ENCODE measurements at places on chromosomes 3 and 15.

GRCh38 chr3:55476515-55476914 lies 10.6 kb downstream of the WNT5A start:
- no peak for DNase-seq

DNA sequence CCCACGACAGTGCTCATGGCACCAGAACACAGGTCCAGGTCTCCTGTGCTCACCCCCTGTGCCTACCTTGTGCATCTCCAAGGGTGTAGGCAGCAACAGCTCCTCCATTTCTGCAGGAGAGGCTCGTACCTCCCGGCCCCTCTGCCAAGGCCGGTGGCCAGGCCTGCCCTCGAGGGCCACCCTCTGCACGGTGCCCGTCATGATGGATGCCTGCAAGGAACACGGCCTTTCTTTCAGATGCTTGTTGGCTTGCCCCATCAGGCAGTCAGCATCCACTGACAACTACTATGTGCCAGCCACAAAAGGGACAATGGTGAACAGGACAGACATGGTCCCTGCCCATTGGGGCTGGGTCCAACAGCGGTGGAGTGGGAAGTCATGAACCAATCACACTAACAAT lies 43.8 kb downstream of the GRIP2 start:
- DNase-seq: no peak

GRCh38 chr3:183073839-183074238 lies 25.5 kb downstream of the MCCC1 start:
- DNase-seq: no peak

GRCh38 chr15:86865920-86866319 lies 786.2 kb downstream of the AGBL1 start:
- no peak for DNase-seq

DNA sequence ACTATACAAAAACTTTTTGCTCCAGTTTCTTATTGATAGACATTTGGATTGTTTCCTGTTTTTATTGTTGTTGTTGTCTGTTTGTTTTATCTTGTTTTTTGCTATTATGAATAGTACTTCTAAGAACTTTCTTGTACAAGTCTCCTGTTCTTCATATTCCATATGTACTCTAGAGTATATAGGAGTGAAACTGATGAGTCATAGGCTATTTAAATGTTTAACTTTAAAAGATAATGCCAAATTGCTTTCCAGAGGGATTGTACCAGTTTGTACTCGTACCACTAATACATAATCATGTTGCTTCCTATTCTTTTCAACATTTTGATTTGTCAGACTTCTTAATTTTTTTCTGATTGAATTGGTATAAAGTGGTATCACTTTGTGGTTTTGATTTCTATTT lies 19.6 kb downstream of the LRRC49 start:
- DNase-seq: no peak

- no peak for DNase-seq
These were observed 203.0 kb downstream of the TBC1D5 start for GRCh38 chr3:17539436-17539835.

- DNase-seq: no peak
These were observed 303.4 kb downstream of the ZNF385D start for GRCh38 chr3:21447476-21448151.

DNA sequence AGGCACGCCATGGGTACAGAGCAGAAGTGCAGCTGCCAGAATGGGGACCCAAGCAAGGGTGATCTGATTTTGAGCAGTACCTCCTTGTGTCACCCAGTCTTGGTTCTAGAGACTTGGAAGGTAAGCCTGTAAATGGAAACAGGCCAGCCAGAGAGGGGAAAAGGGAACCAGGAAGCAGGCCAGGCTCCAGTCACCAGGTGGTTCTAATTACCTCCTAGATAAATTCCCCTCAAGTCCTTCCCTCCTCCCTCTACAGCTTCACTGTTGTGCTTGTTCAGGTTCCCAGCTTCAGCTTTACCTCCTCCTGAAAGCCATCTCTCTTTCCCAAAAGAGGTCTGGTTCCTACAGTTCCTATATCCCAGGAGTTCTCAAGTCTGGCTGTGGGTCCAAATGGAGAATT lies 58.8 kb upstream of the SLC7A14 start:
- DNase-seq: no peak

GRCh38 chr3:144942093-144942837 lies 970.6 kb downstream of the DIPK2A start:
- no peak for DNase-seq

- peak; percentile 73 for DNase-seq
These were observed 5.5 kb downstream of the BCL6 start for GRCh38 chr3:187739561-187740332.

GRCh38 chr3:129046037-129046731 lies 14.4 kb upstream of the GP9 start:
- no peak for DNase-seq

DNA sequence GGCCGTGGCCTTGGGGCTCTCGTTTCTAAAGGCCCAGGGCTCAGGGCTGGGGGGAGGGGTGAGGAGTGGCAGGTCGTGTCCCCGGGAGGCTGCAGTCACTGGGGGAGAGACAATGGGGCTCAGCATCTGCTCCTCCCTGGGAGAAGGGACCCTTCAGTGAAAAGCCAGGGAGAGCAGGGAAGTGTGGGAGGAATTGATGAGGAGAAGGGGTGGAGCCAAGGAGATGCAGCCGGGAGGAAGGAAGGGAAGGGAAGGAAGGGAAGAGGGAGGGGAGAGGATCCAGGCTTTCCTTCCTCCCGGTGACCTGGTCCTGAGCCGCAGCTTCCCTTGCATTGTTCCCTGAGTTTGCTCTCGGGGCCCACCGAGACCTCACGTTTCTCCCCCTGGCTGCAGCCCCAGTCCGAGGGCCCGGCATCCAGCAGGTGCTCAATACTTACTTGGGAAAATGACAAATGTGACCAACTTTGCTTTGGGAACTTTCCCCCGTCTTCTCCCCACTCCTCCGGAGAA lies 1.4 kb upstream of the ZNF710 start:
- no peak for DNase-seq

- DNase-seq: no peak
These were observed 34.8 kb downstream of the FAM3D start for GRCh38 chr3:58631742-58632141.

DNA sequence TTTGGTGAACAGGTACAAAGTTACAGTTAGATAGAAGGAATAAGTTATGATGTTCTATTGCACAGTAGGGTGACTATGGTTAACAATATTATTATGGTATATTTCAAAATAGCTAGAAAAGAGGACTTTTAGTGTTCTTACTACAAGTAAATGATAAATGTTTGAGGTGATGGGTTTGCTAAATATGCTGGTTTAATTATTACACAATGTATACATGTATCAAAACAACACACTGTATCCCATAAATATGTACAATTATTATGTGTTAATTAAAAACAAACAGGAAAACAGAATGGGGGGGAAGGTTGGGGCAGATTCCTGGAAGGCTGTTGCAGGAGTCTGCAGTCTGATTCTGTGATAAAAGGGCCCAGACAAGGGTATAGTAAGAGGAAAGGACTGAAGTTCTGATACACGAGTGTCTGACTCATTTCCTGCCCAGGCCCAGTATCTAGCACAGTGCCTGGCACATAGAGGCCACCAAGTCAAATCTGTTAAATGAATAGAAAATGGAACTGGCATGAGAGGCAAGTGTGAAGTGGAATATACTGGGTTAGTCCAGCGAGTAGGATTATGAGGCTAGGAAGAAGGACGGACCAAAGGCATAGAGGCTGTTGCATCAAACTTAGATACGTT lies 7.2 kb upstream of the ENTPD3 start:
- no peak for DNase-seq

DNA sequence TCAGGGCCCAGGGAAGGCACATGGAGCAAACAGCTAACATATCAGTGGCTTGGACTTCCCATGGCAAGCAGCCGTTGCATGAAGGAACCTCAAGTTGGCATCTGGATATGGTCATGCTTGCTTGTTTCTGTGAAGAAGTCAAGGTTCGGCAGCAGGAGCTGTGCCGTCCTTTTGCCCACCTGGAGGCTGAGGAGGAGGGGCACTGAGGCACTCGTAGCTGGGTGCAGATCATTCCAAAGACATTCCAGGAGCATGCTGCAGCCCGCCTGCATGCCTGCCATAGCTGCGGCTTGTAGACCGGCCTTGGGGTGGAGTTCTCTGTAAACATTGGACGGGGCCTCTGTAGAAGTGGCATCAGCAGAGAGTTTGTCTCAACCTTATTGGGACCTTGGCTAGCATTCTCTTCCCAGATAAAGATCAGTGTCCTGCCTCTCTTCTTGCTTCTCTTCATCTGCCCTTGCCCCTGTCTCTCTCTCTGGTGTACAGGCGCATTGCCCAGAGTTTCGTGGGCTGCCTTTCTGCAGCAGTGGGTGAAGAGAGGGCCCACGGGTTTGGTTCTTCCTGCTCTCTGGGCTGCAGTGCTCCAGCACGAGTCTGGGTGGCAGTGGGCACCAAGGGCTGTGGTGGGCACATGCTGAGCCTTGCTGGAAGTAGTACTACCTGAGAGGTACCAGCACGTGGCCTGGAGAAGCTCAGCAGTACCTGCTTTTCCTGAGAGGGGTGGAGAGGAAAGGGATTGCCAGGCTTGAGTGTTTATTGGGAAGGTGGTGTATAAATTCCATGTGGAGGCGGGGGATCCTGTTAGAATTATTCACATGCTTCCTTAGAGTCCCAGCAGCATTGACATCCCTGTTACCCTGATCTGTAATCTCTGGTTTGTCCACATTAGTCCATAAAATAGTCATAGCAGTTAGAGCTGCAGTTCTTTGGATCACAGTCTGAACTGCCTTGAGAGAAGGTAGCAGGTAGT lies 49.4 kb downstream of the CHCHD6 start:
- peak; percentile 92 for DNase-seq

DNA sequence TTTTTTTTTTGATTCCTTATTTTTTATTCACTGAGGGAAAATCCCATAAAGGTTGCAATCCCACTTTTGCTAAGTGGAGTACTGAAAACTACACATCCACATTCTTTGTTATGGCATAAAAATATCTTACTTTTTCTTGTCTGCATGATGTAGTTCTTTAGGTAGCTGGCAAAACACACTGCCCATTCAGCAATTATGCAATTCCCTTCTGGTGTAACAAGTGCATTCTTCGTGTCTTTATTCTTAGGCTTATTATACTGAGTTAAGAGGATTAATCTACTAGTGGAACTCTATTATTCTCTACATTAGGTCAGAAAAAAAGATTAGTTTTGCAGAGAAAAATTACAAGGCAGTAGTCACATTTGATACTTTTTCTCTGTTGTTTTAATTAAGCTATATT lies 403.8 kb upstream of the GBE1 start:
- DNase-seq: no peak

DNA sequence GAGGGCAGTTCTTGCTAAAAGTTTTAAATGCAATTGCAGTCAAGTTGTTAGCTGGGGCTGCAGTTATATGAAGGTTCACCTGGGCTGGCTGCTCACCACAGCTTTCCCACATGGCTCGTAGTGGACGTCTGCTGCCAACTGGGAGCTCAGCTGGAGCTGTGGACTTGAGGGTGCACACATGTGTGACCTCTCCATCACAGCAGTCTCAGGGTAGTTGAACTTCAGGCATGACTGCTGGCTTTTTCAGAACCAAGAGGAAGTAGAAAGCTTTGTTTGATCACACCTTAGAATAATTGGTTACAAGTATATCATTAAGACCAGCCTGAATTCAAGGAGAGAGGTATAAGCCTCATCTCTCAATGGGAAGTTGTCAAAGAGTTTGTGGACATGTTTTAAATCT lies 74.1 kb downstream of the CHL1 start:
- DNase-seq: no peak

GRCh38 chr15:69573815-69574475 lies 121.3 kb downstream of the RPLP1 start:
- no peak for DNase-seq

- peak; percentile 13 for DNase-seq
These were observed 48.8 kb upstream of the SRGAP3 start for GRCh38 chr3:9298236-9298635.

GRCh38 chr15:70826634-70827033 lies 27.3 kb downstream of the LARP6 start:
- DNase-seq: peak; percentile 70

GRCh38 chr3:126424039-126424717 lies 29.5 kb downstream of the CFAP100 start:
- no peak for DNase-seq

- DNase-seq: peak; percentile 29
These were observed 90.5 kb downstream of the LPP start for GRCh38 chr3:188244395-188244861.

- DNase-seq: no peak
These were observed 11.2 kb upstream of the MTMR14 start for GRCh38 chr3:9638155-9638554.

DNA sequence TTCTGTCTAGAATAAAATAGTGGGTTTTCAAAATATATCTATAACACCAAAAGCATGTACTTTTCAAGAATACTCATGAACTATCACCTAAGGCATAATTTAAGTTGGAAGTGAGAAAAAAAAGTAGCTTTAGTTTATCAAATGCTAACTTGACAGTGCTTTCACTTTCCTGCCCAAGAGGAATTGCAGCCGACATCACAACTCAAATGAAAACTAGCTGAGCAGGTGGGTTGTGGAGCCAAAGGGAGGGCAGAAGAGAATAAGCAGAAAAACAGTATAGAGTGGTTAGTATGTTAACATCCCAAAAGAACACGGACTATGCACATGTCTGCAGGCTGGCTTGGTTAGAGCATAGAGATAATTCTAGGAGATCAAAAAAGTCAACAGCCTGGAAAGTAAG lies 120.9 kb downstream of the NEDD4 start:
- DNase-seq: no peak

DNA sequence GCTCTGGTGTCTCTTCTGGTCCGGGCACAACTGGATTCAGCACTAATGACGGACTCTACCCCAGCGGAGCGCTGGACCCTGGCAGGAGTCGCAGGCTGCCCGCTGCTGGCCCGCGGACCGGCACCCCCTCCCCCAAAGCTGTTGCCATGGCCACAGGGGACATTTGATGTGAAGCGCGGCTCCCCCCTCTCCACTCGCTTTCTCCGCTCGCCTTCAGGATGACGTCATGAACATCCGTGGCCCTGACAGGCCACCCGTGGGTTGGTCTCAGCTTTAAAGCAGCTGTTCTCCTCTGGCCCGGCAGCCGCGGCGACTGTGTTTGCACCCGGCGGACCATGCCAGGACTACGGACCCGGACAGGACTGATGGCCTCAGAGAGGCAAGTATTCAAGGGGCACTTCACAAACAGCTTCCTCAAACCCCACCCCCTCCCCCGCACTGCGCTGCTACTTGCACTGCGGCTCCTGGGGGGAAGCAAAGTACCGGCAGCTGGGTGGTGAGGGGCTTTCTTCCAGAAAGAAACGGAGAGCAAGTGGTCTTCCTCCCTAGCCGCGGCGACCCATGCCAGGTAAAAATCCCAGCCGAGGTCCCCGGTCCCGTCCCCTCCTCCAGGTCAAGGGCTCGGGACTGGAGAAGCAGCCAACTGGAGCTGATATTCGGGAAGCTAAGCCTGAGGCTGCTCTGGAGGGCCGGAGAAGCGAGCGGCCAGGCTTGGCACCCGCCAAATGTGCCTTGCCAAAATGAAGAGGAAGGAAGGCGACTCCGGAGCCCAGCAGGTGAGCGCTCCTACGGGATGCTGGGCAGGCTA lies 16.6 kb upstream of the AEN start:
- DNase-seq: no peak

DNA sequence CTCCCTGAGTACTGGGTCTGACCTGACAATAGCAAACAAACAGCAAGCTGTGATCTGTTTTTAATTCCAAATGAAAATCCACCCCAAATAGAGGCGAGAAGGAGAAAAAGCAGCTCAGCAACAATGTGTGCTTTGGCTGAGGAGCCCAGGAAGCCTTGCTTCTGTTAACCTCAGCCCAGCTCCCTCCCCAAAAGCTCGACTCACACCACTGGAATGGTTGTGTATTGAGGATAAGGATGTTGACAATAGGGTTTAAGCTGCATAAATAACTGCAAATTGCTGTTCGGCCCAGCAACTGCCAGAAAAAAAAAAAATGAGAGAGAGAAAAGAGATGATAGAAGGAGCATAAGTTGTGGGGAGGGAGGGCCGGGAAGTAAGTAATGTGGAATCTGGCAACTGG lies 104.0 kb upstream of the TBC1D5 start:
- DNase-seq: no peak
